Activated naive CD4-positive, alpha-beta T cell treated with Interleukin-2 at 50 U/mL for 16 hours (primary cell): ENCODE measurements at places on chromosomes 12 and 14.

GRCh38 chr14:24051176-24051788 lies 527 bp upstream of the CARMIL3 start:
- DNase-seq = peak; percentile 11

GRCh38 chr12:50314636-50315312 lies 31.5 kb upstream of the LIMA1 start:
- no peak for DNase-seq

DNA sequence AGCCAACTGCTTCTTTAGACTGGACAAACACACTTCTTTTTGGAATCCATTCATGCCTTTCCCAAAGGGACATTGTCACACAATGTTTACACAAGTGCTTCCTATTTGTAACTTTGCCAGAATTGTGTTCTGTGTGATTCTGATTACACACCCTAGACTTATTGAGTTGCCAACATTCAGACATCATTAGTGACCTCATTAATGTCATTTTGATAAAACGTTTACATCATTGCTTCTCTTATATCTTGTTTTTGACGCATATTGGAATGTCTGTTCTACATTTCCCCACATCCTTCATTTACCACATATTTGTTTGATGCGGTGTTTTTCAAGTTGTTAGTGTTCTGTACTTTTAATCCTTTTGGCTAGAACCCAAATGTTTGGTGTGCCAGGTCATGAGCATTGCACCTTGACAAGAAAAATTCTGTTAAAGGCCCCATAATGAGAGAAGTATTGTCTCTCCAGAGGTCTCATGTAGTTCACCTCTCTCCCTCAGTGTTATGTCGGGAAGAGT lies 305.5 kb downstream of the AEBP2 start:
- DNase-seq = no peak

- DNase-seq = no peak
Observed at GRCh38 chr12:102300824-102301461, 103.3 kb upstream of the PMCH start.

DNA sequence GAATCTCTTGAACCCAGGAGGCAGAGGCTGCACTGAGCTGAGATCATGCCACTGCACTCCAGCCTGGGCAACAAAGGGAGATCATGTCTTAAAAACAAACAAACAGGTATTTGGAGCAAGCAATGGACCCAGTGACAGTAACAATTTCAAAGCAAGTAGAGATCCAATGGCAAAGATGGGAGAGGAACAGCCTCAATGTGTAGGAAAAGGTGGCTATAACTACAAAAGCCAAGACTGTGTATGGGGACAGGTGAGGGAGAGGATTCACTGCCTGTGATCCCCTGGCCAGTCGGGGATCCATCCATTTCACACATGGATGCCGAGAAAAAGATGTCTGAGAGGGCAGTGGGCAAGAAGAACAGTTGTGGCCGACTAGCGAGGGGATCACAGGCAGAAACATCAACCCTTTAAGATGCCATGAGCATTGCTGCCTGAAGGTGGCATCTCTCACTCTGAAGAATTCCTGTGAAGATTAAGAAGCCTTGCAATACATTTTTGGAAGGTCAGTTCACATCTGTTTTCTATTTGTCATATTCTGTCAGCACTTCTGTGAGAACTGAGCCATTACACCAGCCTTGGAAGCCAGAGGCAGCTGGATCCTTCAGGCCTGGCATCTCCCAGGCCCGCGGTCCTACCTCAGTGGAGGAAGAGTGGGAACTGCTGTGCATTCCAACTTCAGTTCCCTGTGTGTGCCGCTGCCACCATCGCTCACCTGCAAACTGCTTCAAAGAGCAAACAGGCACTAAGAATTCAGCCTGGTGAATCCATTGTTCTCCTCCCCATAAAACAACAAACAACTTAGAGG lies 54.5 kb upstream of the FRS2 start:
- no peak for DNase-seq

GRCh38 chr12:53754633-53755264 lies 3.0 kb upstream of the CISTR start:
- DNase-seq = no peak

DNA sequence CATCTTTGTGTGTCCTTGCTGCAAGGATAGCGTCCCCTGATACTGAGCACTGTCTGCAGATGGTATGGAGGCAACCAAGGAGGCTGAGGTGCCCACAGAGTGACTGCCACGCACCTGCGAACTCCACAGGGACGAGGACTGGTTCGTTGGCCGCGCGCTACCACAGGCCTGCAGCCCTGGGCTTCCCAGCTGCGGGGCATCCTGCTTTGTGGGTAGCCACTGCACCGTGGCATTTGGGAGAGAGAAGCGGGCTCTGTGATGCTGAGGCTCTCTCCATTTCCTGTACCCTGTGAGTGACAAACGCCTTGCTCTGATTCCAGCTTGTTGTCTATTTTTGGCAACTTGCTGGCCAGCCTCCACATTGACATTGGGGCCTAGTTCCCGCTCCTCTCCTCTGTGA lies 76.3 kb downstream of the SLC15A4 start:
- no peak for DNase-seq

DNA sequence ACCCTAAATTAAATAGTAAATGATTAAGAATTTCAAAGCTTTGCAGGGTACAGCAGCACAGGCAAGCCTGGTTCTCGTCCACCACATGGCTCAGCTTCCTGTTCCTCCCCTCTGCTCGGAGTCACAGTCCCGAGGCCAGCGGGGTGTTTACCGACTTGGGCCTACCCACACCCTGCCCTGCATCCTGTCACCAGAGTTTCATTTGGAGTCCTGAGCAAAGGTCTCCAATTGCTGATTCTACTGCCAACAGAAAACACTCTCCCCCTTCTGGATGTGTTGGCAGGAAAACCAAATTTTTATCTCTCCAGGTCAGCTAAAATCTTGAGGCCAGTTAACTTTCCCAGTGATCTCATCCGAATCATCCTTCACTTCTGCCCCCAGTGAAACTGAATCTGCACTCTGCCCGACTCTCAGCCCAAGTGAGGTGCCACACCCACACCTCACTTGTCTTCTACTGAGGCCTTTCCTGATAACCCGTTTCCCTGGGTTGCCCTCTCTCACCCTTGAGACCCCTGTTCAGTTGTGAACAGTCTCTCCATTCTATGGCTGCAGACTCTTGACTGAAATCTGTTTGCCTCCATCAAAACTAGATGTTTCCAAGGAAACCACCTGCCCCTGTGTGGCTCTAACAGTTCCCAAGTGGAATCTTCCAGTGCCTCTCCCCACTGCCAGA lies 71.2 kb downstream of the VCPKMT start:
- DNase-seq = peak; percentile 73

GRCh38 chr14:24699052-24699451 lies 65.1 kb upstream of the GZMB start:
- DNase-seq = no peak

GRCh38 chr14:24690492-24690891 lies 56.5 kb upstream of the GZMB start:
- DNase-seq = no peak

DNA sequence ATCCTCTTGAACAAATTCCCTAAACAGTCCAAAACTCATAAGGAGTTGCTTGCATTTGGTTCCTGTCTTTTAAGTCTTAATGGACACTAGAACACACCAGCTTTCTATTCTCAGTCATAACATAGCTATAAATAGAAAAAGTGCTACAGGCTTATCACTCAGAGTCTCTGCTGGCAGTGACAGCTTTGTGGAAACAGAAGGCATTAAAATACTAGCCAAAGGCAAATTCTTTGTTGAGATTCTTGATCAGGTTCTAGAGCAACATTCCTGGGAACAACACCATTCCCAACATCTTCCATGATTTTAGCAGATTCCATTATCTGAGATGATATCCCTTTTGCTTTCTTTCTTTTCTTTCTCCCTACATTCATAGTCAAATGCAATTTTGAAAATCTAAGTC lies 207.7 kb upstream of the PLEKHG7 start:
- DNase-seq = no peak

DNA sequence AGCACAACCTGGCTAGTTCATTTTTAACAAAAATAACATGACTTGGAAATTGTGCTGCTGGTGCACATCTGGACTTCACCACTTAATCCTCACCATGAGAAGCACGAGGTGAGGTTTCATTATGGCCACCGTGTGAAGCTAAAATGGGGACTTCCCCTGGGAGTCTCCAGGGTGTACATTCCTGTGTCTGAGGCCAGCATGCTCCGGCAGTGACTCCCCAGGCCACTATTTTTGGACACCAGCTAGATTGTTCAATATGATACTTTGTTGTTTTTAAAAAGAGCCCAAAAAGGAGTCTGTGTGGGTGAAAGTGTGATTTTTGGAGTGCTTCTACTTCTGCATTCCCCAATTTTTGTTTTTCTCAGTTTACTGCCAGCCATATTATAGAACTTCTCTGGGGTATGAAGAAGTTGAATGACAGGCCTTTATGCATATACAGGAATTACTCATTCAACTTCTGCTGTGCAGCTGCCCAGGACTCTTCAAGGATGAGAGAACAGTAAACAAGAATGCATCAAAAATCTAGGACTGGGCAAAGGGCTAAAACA lies 16.9 kb upstream of the AICDA start:
- no peak for DNase-seq

GRCh38 chr12:69932154-69932553 lies 107.1 kb downstream of the MYRFL start:
- DNase-seq = no peak

GRCh38 chr14:22487401-22487800 lies 101.6 kb downstream of the DAD1 start:
- no peak for DNase-seq

- DNase-seq = no peak
Observed at GRCh38 chr14:74634964-74635363, 22.9 kb upstream of the LTBP2 start.

DNA sequence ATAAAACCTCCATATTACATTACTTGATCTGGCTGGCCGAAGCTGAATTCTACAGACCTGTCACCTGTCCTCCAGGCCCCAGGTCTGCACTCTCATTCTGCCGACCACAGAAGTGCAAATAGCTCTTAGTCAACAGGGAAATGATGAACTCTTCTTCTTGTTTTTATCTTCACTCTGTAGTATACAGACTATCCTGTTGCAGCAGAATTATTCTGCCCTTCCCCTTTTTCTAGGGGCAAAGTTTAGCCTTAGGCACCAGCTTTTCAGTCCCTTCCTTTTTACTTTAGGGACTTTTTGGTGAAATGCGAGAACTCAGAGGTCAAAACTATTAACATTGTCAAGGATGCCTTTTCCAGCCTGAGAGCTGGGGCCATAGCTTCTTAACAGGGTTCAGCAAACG lies 229.6 kb upstream of the EGLN3 start:
- no peak for DNase-seq

- DNase-seq = peak; percentile 91
Observed at GRCh38 chr12:57238854-57239554, 9.5 kb downstream of the SHMT2 start.

- DNase-seq = no peak
Observed at GRCh38 chr12:79706156-79706555, 15.4 kb upstream of the PAWR start.

DNA sequence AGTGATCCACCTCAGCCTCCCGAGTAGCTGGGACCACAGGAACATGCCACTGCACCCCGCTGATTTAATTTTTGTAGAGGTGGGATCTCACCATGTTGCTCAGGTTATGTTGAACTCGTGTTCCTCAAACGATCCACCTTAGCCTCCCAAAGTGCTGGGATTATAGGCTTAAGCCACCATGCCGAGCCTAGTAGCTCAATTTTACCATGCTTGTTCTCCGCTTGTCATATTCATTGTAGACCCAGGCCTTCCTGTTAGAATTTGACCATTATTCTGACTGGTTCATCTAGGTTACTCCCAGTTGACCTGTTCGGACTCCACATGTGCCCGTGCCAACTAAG lies 24.7 kb downstream of the TMBIM6 start:
- DNase-seq = no peak
